DND-41 (cell line): ENCODE measurements at places on chromosomes 6 and 20.

DNA sequence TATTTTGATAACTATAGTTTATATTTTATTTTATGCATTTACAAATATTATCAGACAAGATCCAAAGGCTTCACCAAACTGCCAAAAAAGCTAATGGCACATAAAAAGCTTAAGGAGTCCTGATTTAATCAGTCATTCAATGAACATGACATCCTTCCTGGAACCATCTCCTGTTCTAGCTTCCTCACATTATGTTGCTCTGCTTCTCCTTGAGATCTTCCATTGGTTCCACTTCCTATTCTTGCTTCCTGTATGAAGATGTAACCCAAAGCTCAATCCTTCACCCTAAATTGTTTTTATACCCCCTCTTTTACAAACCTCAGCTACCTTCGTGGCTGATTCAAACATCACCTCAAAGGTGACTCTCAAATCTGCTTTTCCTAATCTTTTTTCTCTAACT lies 4.5 kb upstream of the BRD2 start:
- DNase-seq: no peak

GRCh38 chr20:1448081-1448620 lies 18.5 kb downstream of the NSFL1C start:
- no peak for DNase-seq

DNA sequence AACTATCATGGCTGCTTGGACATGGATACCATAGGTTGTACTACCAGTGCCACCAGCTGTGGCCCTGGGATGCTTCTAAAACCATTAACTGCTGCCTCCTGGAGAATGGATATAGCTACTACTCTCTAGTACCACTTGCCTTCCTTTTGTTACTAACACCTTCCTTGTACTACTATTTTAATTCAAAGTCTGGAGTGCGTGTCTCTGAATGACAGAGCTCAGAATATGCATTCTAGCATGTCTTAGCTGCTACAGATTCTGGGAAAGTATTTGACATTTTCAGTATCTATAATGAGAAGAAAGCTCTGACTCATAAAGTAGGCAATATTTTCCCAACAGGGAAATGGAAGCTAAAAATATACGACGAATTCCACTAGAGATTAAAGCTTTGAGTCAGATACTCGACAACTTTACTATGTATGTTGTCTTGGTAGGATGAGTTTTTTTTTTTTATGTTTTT lies 112.3 kb downstream of the PFDN4 start:
- no peak for DNase-seq

GRCh38 chr6:121365536-121366521 lies 31.5 kb upstream of the TBC1D32 start:
- no peak for DNase-seq

DNA sequence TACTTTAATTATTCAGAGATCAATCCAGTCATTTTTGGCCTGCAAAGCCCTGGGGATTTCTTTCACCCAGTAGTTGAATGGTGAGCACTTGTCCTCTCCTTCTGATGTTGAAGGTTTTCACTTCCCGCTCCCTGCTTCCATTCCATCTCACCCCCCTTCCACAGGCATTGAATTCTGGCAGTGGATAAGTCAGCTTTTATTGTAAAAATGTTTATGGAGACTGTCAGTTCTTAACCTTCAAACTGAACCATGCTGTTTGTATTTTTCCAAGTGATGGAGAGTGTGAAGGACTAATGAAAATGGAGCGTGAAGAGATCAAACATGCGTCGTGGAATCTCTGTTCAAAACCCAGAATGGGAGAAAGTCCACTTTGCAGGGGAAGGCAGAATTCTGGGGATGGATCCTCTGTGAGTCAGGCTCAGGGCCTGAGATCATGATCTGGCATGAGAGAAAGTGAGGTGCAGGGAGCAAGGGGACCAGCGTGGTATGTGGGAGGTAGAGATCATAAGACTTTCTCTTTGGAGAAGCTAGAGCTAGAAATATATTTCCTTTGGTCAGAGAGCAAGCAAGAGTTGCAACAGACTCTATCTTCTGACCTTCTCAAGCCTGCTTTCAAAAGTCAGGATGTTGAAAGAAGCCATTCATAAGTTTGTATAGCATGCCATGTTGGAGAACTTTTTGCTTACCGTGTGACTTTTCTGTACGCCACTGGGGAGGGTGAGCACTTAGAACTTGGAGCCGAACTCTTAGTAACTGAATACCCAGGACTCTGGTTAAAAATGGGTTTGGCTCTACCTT lies 30.2 kb downstream of the ISM1 start:
- no peak for DNase-seq
